ENCODE measurements at places on chromosomes 16 and 17. TPM values are rescaled to one million over a fixed set of nuclear protein-coding genes. Genes with fewer than 3 reads are reported as not detected.
A peak's percentile ranks its signal among the peaks of the same experiment; 100 is the strongest.

CDH11 gene
- total RNA-seq, result 478 TPM

GRCh38 chr16:69084289-69084688 lies 21.2 kb upstream of the HAS3 start:
- H3K27me3 ChIP-seq, result no peaks in the 10 kb centered on the region
- no peaks in the 10 kb centered on the region for H3K36me3 ChIP-seq
- no peak for DNase-seq

DNA sequence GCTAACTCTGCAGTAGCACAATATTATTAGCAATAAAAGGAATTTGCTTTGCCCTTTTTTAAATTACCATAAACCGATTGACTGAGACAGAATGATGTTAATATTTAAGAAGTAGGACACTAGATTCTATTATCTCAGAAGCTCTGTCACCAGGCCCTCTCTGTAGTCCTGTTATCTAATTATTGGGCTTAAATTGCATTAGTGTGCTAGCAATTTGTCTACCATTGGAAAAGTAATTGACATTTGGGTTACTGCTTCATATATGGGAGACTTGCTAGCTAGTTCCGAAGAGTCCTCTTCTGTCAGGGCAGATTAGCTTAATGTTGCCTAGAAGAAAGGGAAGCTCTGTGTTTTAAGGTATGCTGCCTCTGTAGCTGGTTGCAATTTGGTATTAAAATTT lies 1107.3 kb upstream of the EEF2KMT start:
- H3K36me3 ChIP-seq, result no peaks in the 10 kb centered on the region
- no peak for DNase-seq
- H3K27me3 ChIP-seq, result no peaks in the 10 kb centered on the region
- no peak overlapping the region for H3K4me3 ChIP-seq
- no peaks in the 10 kb centered on the region for H3K4me1 ChIP-seq

ST6GALNAC2 gene
- total RNA-seq, result 3.7 TPM

RHBDL1 gene
- 1.3 TPM for total RNA-seq

GPATCH8 gene
- total RNA-seq, result 27.6 TPM

DNA sequence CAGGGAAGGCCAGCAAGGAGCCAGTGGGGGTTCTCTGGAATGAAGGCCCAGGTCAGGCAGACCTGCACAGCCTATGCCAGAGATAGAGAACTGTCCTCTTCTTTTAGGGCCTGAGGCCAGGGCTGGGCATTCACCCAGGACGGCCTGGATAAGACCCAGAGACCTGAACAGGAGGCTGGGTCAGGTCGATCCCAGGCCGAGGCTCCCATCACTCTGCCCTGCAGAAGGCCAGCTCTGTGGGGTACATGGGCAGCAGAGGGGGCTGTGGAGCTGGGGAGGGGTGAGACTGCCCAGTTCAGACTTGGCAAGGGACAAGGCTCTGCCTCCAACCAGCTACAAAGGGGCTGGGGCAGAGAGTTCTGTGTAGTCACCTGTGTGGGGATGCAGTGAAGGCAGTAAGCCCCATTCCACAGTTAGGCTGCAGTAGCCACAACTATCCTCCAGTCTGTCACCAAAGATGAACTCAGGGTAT lies 14.6 kb downstream of the HSD11B2 start:
- H3K36me3 ChIP-seq, result no peaks in the 10 kb centered on the region
- DNase-seq, result peak; percentile 54
- H3K4me3 ChIP-seq, result no peak overlapping the region

EME1 gene
- total RNA-seq, result 0.46 TPM

- peaks cover 4% of the 10 kb centered on the region for H3K4me1 ChIP-seq
- no peak overlapping the region for H3K27ac ChIP-seq
- H3K27me3 ChIP-seq, result no peaks in the 10 kb centered on the region
- peak; percentile 57 for DNase-seq
- no peaks in the 10 kb centered on the region for H3K36me3 ChIP-seq
- peak overlapping the region; percentile 58 for H3K4me3 ChIP-seq
Measured at GRCh38 chr17:17494870-17495535, 1.2 kb downstream of the RASD1 start.

ZNF469 gene
- total RNA-seq, result 7.5 TPM

HASPIN gene
- 0.92 TPM for total RNA-seq

GRCh38 chr17:77697480-77698400 lies 260.8 kb upstream of the TNRC6C start:
- H3K36me3 ChIP-seq, result no peaks in the 10 kb centered on the region
- no peak for DNase-seq
- H3K4me1 ChIP-seq, result no peaks in the 10 kb centered on the region
- H3K27me3 ChIP-seq, result no peaks in the 10 kb centered on the region
- H3K4me3 ChIP-seq, result no peak overlapping the region
- H3K27ac ChIP-seq, result no peak overlapping the region

GRCh38 chr17:29624586-29624985 lies 1.9 kb upstream of the CORO6 start:
- DNase-seq, result no peak
- no peak overlapping the region for H3K4me3 ChIP-seq
- no peaks in the 10 kb centered on the region for H3K36me3 ChIP-seq

- no peak overlapping the region for H3K4me3 ChIP-seq
- no peaks in the 10 kb centered on the region for H3K4me1 ChIP-seq
- DNase-seq, result no peak
- H3K36me3 ChIP-seq, result no peaks in the 10 kb centered on the region
- H3K27me3 ChIP-seq, result no peaks in the 10 kb centered on the region
Measured at GRCh38 chr17:35192708-35193107, 1.5 kb downstream of the SLC35G3 start.

GRCh38 chr17:8879410-8879809 lies 11.9 kb upstream of the PIK3R6 start:
- no peak overlapping the region for H3K4me3 ChIP-seq
- H3K4me1 ChIP-seq, result no peaks in the 10 kb centered on the region
- H3K36me3 ChIP-seq, result no peaks in the 10 kb centered on the region
- DNase-seq, result no peak
- H3K27ac ChIP-seq, result no peak overlapping the region
- H3K27me3 ChIP-seq, result no peaks in the 10 kb centered on the region

DNA sequence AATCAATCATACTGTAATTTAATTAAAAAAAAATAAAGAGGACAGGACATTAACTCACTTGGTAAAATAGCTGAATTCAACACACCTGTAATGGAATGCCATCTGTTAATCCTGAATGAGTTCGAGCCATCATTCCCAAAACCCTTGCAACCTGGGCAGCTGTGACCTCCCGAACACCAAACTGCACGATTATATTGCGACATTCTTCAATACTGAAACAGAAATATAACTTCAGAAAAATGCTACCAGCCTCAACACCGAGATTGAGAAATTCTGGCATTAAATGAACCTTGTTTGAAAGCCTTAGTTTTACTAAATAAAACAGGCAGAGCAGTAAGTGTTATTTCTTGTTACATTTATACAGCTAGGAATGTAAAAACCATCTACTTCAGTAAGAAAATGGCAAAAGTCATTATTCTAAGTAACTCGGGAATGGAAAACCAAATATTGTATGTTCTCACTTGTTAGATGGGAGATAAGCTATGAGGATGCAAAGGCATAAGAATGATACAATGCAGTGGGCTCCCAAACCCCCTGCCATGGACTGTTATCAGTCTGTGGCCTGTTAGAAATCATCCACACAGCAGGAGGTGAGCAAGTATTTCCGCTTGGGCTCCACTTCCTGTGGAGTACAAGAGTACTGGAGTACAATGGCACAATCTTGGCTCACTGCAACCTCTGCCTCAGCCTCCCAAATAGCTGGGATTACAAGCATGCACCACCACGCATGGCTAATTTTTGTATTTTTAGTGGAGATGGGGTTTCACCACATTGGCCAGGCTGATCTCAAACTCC lies 46.5 kb downstream of the CNOT1 start:
- H3K36me3 ChIP-seq, result no peaks in the 10 kb centered on the region
- H3K4me3 ChIP-seq, result no peak overlapping the region
- no peak overlapping the region for H3K27ac ChIP-seq

DNA sequence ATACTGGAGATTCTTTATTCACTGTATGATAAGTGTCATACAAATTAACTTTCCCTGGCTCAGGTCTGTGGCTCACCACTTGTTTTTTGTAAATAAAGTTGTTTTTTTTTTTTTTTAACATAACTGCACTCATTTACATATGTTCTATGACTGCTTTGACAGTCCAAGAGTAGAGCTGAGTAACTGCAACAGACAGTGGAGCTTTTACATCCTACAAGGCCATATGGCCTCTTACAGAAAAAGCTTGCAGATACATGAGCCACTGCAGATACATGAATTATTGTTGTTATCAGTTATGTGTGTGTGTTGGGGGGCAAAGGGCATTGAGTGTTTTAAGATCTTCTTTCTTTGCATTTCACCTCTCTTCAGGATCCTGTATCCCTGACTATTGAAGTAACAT lies 311.7 kb downstream of the BCAS3 start:
- H3K27ac ChIP-seq, result no peak overlapping the region
- H3K36me3 ChIP-seq, result no peaks in the 10 kb centered on the region
- no peaks in the 10 kb centered on the region for H3K4me1 ChIP-seq
- no peaks in the 10 kb centered on the region for H3K27me3 ChIP-seq
- no peak for DNase-seq

CALB2 gene
- 2.5 TPM for total RNA-seq

DNA sequence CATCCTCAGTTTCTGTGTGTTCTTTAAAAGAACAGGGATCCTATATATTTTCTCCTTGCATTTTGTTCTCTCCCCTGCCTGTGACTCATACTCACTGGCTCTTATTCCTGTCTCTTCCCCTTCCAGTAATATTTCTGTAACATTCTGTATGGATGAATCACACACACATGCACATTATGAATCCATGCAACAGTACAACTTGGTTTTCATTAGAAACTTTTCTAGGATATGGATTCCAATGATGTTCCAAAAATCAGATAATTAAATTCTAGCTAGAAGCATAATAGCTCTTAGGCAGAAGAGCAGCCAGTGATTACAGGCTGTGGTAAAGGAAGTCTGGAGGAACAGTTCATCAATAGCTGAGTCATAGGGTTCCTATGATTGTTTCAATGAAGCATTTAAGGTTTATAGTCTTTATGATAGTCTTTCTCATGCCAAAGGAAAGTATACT lies 119.6 kb upstream of the PMFBP1 start:
- H3K27ac ChIP-seq, result no peak overlapping the region
- no peak overlapping the region for H3K4me3 ChIP-seq
- no peaks in the 10 kb centered on the region for H3K36me3 ChIP-seq
- H3K27me3 ChIP-seq, result no peaks in the 10 kb centered on the region

DNA sequence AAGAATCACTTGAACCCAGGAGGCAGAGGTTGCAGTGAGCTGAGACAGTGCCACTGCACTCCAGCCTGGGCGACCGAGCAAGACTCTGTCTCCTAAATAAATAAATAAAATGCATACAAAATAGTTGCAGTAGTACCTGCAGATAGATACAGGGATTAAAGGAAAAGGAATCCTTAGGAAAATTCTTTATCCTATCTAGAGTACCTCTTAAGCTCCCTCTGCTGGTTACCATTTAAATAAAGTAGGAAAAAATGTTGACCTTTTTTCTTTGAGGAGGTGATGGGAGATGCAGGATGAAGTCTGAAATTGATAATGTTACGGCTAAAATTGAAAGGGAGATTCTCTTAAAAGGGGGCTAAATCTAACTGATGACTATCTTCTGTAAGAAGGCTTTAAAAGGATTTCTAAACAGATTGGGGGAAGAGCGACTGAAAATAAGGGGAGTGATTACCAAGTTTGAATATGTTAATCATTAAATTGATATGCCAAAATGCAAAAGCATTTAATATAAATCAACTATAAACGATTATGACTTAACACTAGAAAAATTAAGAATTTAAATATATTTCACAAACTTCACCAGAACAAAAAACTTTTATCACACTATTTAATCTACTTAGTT lies 29.4 kb downstream of the C16orf87 start:
- no peaks in the 10 kb centered on the region for H3K36me3 ChIP-seq
- H3K27ac ChIP-seq, result no peak overlapping the region
- H3K27me3 ChIP-seq, result no peaks in the 10 kb centered on the region

- no peaks in the 10 kb centered on the region for H3K27me3 ChIP-seq
- DNase-seq, result no peak
- H3K4me1 ChIP-seq, result no peaks in the 10 kb centered on the region
- H3K27ac ChIP-seq, result no peak overlapping the region
Measured at GRCh38 chr16:6066652-6067051, 969.1 kb upstream of the EEF2KMT start.

GRCh38 chr16:77336637-77337036 lies 98.2 kb downstream of the ADAMTS18 start:
- H3K36me3 ChIP-seq, result no peaks in the 10 kb centered on the region
- H3K27me3 ChIP-seq, result no peaks in the 10 kb centered on the region
- H3K4me1 ChIP-seq, result no peaks in the 10 kb centered on the region

DNA sequence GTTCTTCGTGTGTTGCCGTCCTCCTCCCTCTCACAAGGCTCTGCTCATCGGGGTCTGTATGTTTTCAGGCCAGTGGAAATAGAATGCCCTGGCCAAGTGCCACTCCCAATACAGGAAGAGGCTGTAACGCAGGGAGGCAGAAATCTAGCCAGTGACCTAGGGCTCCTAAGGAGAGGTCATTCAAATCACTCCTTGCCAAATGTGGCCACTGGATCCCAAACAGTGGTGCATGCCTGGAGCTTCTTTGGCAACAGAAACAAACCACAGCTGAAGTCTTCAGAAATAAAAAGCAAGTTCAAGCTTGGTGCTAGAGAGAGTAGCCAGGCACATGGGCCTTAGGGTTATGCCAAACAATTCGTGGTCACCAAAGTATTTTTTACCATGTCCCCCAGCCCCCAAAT lies 66.1 kb downstream of the SMG6 start:
- H3K27me3 ChIP-seq, result no peaks in the 10 kb centered on the region
- H3K36me3 ChIP-seq, result no peaks in the 10 kb centered on the region
- peak; percentile 75 for DNase-seq
- H3K4me3 ChIP-seq, result no peak overlapping the region
- peaks cover 27% of the 10 kb centered on the region for H3K4me1 ChIP-seq

DNA sequence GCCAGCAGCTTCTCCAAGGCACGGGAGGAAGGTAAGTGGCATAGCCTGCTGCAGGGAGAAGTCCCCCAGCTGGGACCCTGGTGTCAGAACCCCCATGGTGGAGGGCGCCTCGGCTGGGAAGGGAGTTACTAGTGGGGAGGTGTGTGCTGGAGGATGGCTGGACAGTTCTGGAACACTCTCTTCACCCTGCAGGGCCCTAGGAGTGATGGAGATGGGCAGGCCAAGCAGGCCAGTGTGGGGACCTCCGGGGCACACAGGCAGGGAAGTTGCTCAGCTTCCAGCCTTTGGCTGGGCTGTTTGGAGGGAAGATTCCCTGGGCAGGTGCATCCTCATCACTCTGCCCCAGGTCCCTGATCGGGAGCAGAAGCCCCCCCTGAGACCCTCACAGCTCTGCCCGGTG lies 696 bp downstream of the C17orf99 start:
- no peaks in the 10 kb centered on the region for H3K36me3 ChIP-seq
- H3K27me3 ChIP-seq, result no peaks in the 10 kb centered on the region
- H3K27ac ChIP-seq, result no peak overlapping the region

- no peak for DNase-seq
- H3K4me1 ChIP-seq, result no peaks in the 10 kb centered on the region
- H3K36me3 ChIP-seq, result no peaks in the 10 kb centered on the region
Measured at GRCh38 chr17:15958484-15958854, 13.5 kb downstream of the ADORA2B start.

NTHL1 gene
- 22.9 TPM for total RNA-seq

ABCC12 gene
- total RNA-seq, result not detected

DNA sequence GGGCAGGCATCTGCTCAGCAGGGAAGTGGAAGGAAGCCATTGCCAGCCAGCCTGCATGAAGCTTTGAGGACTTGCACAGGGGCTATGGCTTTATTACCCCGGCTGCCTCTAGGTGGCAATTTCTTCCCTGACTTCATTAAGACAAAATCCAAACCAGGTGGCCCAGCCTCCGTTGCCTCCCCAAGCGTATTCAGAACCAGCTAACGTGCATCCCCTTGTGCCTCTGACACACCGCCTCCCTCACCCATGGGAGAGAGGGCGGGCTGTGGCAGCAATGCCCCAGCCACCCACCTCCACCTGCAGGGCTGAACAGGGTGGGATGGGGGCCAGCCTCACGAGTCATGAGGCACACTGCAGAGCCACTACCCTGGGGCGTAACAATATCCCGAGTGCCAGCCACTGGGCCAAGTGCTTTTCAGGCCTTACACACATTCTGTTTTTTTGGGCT lies 6.8 kb downstream of the KIFC3 start:
- no peaks in the 10 kb centered on the region for H3K4me1 ChIP-seq
- H3K4me3 ChIP-seq, result no peak overlapping the region
- no peak overlapping the region for H3K27ac ChIP-seq
